ENCODE measurements at places on chromosomes 16 and 17. TPM values are rescaled to one million over a fixed set of nuclear protein-coding genes. Genes with fewer than 3 reads are reported as not detected.

GRCh38 chr17:64531955-64532371 lies 25.2 kb downstream of the CEP95 start:
- DNase-seq, result no peak

Gene MYL4
- total RNA-seq, result 0.10 TPM

- no peak for DNase-seq
These were observed 9.9 kb downstream of the TBX4 start for GRCh38 chr17:61461967-61462718.

Gene KRTAP9-8
- not detected for total RNA-seq

Gene SDR42E2
- total RNA-seq, result not detected

DNA sequence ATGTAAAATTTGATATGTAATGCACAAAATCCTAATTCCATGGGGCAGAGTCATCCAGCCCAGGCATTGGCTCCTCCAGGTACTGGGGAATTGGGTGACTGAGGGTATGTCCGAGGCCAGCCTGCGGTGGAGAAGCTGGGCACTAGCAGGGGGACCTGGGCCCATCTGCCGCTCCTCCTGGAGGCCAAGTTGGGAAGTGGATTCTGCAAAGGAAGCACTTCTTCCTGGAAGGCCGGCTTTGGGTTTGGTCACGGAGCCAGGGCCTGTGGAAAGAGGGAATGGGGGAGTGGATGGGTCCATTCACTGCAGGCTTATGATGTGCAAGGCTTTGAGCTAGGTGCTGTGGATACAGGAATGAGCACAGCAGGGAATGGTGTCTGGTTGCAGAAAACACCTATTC lies 85.8 kb downstream of the GNAO1 start:
- no peak for DNase-seq

Gene TLCD1
- 34.2 TPM for total RNA-seq

GRCh38 chr17:34825102-34825501 lies 136.2 kb downstream of the CCT6B start:
- no peak for DNase-seq

Gene ITPRIPL2
- total RNA-seq, result 8.2 TPM

Gene CASKIN1
- total RNA-seq, result 0.02 TPM

DNA sequence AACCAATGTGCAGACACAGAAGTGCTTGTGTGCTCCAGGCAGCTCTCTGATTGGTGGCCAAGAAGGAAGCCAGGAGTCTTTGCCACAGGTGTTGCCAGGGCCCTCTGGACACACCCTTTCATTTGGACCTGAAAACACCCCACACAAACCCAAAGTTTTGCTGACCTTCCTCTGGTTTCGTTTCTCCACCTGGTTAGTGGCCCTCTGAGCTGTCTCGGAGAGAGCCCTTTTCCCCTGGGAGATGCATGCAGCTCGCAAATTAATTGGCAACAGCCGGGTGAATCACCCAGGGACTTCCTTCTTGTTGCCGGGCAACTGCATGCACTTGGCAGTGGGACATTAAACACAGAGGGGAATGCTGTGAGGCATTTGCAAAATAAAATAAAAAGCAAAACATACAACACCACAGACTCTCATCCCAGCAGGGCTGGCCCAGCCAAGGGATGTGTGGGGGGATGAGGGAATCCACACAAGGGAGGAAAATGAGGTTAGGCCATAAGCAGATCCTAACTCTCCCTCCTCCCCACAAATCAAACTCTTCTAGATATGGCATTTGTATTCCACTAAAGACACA lies 286.6 kb downstream of the SOX9 start:
- peak; percentile 98 for DNase-seq

GRCh38 chr17:14672830-14673229 lies 371.9 kb downstream of the HS3ST3B1 start:
- peak; percentile 92 for DNase-seq

Data from H4 (cell line).